ENCODE measurements at places on chromosomes 4 and X.

GRCh38 chrX:117053260-117053659, 590.5 kb upstream of the CT83 start:
- DNase-seq: no peak

- no peak for DNase-seq
Measured at GRCh38 chr4:40289366-40290188, 45.6 kb upstream of the CHRNA9 start.

GRCh38 chrX:21255032-21255618, 119.1 kb upstream of the CNKSR2 start:
- DNase-seq: no peak

- no peak for DNase-seq
Measured at GRCh38 chr4:6079965-6080364, 61.7 kb upstream of the C4orf50 start.

- no peak for DNase-seq
Measured at GRCh38 chrX:40947276-40947675, 138.0 kb upstream of the USP9X start.

DNA sequence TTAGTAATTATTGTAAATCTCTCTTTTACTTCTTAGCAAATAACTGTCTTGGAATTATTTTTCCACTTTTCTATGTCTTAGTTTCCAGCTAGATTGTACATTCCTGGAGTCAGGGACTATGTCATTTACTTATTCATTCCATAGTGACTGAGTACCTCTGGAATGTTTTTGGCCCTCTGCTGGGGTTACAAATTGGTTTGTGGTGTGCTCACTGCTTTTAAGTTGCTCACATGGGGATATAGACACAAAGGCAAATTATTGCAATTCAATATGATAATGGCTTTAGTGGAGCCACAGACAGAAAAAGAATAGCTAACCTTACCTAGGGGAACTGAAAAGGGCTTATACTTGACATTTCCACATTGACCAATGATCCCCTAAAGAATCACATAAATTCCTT, 63.7 kb upstream of the PDGFRA start:
- no peak for DNase-seq

DNA sequence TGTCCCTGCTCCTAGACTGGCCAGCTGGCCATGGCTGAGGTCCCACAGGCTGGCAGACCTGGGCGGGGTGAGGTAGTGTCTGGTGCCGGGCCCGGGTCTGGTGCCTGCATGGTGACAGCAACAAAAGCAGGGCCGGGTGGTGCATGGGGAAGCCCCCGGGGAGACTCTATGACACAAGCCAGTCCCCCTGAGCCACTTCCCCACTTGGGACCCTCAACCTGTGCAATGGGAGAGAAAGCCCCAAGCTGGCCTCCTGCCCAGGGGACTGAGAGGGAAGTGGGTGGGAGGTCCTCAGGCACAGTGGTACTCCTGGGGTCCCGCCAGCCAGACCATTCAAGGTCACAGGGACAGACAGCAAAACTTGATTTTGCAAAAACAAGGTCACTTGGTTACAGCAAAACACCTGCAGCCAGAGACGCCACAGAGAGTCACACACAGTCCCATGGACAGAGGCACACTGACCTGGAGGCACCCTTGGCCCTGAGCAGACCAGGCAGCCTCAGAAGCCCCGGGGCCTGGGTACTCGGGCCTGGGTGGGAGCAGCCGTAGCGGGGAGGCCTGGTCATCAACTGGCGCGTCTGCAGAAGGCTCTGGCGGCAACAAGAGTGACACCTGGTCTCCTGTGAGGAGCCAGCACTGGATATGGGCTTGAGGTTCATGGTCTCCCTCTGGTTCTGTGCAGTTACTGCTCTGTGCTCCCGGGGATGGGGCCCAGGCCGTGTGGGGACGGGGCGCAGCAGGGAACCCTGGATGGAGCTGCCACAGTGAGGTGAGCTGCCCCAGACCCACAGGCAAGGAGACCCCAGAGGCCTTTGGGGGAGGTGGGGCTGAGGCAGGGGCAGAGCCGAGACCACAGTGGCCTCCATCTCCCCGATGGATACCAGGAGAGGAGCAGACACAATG, 60.6 kb downstream of the HTRA3 start:
- no peak for DNase-seq

DNA sequence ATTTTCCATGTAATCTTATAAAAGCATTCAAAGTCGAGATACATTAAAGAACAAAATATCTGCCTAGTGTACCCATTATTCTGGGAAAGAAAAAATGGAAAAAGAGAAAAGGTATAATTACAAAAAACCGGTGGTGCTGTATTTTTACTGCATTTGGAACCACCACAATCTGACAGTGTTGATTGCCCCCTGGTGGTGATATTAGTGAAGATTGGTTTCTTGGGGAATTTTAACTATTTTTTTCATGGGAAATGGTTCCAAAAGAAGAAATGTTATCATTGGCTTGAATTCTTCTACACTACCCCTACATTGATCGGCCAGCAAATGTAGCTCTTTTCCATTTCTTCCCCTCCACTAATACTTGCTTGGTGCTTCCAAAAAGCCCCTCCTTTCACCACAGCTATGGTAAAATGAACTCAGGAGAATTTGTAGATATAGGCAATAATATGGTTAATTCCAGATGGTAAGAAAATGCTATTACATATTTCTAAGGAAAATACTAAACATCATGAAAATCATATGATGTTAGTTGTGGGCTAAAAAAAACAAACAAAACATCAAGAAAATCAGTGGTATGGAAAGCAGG, 50.0 kb downstream of the COX18 start:
- peak; percentile 17 for DNase-seq

- no peak for DNase-seq
Measured at GRCh38 chrX:150370589-150371312, 7.6 kb downstream of the MAMLD1 start.

DNA sequence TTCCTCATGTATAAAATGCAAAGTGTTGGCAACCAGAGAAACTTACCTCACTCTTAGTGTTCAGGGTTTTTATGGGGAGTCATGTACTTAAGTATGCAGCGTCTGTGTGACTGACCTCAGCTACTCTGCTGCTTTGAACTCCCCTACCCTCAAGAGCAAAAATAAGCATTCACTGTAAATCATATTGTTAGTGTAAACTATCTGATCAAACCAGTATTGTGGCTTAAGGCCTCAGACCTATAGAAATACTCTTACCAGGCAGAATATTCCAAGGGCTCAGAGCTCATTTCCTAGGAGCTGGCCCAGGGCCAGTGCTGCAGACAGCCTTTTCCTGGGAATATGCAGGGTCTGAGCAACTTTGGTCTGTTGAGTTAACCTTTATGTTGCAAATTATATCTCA, 453.1 kb downstream of the CCSER1 start:
- DNase-seq: no peak

DNA sequence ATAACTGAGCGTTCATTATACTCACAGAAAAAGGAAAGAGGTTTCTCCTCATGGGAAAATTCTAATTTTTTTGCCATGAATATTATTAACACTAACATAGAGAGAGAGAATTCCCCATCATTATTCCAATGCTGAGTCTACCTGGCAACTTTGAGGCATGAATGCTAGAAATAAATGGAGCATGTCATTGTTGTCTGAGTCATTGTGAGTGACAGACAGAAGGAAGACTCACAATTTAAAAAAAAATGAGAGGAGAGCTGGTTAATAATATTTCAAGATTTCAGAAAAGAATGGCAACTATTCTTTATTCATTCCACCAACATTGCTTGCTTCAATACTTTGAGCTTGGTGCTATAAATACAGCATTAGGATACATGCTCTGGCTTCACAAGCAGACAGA, 170.4 kb upstream of the HS3ST1 start:
- DNase-seq: no peak

- no peak for DNase-seq
Measured at GRCh38 chr4:148964456-148964855, 522.2 kb upstream of the NR3C2 start.

GRCh38 chr4:38769857-38770256, 12.9 kb downstream of the TLR10 start:
- no peak for DNase-seq

- no peak for DNase-seq
Measured at GRCh38 chrX:139026811-139027210, 315.3 kb upstream of the FGF13 start.

GRCh38 chr4:75107755-75108612, 175.1 kb downstream of the PARM1 start:
- no peak for DNase-seq

GRCh38 chr4:23441530-23442069, 448.2 kb downstream of the PPARGC1A start:
- no peak for DNase-seq

- DNase-seq: no peak
Measured at GRCh38 chr4:184293552-184293951, 75.9 kb upstream of the ENPP6 start.

DNA sequence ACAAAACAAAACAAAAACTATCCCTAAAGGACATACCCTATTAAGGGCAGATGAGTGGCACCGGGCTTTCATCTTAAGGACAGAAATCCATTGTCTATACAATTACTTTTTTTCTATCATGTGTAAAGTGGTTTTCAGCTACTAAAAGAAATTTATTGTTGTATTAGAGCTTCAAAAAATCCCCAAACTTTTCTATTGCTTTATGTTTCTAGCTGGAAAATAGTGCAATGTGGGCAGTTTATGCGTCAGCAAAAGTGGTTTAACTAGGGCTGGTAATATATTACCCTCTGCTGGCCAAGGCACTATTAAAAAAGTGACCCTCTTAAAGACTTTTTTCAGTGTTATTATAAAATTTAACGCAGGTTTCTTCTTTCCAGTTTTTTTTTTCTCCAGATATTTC, 15.5 kb upstream of the GPR82 start:
- DNase-seq: no peak

- no peak for DNase-seq
Measured at GRCh38 chr4:59920416-59920815, 1279.7 kb upstream of the ADGRL3 start.

- DNase-seq: no peak
Measured at GRCh38 chr4:25068386-25068785, 37.6 kb upstream of the LGI2 start.

DNA sequence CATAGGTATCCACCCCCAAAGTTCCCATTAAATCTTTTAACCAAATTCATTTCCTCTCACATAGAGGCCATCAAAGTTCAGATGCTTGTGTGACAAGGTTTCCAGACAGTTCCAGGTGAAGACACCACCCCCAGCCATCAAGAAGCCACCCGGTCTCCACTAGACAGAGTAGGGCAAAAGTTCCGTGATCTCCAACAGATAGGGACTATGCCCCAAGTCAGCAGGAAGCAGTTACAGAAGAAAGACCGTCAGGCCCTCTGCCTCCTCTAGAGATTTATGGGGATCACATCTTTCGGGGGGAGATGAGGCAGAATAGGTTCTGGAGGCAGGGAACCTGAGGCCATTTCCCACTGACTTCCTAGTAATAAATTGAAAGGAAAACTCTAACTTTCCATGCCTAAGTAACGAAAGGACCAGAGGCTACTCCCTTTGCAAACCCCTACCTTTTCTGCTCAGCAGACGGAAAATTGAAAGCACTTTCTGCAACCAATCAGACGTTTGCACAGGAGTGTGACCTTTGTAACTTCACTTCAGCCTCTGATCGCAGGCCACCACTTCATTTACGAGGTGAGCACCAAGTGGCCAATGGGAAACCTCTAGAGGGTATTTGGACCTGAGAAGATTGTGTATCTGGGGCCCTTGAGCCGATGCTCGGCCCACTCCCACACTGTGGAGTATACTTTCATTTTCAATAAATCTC, 18.5 kb upstream of the ZNF280C start:
- DNase-seq: no peak

DNA sequence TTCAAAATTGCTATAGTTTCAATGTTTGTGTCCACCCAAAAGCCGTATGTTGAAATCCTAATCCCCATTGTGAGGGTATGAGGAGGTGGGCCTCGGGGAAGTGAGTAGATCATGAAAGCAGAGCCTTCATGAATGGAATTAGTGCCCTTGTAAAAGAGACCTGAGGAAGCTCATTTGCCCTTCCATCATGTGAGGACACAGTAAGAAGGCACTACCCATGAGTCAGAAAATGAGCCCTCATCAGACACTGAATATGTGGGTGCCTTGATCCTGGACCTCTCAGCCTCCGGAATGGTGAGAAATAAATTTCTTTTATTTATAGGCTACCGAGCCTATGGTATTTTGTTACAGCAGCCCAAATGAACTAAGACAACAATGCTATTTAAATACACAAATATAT, 57.7 kb upstream of the EFHC2 start:
- DNase-seq: no peak

DNA sequence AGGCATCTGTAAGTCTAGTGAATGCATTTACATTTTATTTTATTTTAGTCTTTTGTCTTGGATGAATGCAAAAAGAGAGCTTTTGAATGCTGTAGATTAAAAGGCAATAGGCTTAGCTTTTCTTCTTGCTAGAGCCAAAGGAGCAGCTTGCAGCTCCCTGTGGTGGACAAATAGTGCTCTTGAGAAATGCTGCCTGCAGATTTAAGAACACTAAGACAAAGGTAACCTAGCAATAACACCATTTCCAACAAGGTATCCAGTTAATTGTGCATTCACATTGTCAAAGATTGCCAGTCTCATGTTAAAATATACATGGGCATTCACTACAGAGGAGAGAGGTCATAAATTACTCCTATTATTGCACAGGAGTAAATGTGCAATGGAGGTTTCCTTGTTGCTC, 859.2 kb upstream of the PRKX start:
- DNase-seq: no peak

DNA sequence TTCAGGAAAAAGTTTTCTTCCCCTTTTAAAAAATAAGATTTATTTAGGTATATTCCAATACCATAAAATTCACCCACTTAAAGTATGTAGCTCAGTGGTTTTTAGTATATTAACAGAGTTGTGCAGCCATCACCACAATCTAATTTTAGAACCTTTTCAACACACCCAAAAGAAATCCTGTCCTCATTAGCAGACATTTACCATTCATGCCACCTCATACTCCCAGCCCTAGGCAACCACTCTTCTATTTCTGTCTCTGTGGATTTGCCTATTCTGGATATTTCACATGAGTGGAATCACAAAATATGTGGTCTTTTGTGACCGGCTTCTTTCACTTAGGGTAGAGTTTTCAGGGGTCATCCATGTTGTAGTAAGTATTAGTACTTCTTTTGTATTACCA, 7.4 kb downstream of the ZNF81 start:
- no peak for DNase-seq

DNA sequence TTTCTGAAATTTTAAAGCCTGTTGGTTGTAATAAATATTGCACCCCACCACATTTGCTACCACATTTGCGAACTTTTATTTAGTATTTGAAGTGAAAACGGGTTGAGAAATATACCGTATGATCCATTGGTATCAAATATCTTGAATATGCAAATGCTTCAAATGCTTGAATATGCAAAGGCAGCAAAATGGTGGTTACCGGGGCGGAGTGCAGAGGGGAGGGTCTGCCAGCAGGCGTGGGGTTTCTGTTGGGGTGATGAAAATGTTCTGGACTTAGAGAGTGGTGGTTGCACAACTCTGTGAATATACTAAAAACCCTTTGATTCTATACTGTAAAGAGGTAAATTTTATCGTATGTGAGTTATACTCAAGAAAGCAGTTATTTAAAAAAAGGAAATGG, 35.3 kb downstream of the SHROOM2 start:
- no peak for DNase-seq

DNA sequence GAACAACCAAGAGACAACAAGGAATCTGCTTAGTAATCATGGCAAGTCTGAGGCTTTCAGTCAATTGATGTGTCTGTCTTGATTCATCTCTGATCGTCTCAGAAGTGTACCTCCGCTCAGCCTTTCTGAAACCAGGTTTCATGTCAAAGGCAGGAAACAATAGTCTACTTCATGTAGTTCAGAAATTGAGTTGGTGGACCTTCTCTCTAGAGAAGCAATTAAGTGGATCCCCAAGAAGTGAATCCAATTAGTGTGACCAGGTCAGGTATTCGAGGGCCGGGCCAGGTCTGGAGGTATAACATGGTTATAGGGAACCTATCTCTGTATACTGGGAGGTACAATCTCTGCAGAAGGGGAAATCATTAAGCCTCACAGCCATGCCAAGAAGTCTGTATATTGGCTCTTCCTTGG, 32.0 kb downstream of the DAPP1 start:
- DNase-seq: no peak
